ENCODE measurements at places on chromosomes 2 and 18. TPM values are rescaled to one million over a fixed set of nuclear protein-coding genes. Genes with fewer than 3 reads are reported as not detected.

Gene HOXD1
- total RNA-seq, result 0.10 TPM

Gene SERPINE2
- total RNA-seq, result 167 TPM

Gene STPG4
- total RNA-seq, result not detected

Gene REG3A
- not detected for total RNA-seq

Gene KIF1A
- total RNA-seq, result 0.83 TPM
